SJSA1 (cell line): ENCODE measurements at places on chromosomes 16 and 17. TPM values are rescaled to one million over a fixed set of nuclear protein-coding genes. Genes with fewer than 3 reads are reported as not detected.
A peak's percentile ranks its signal among the peaks of the same experiment; 100 is the strongest.

DNA sequence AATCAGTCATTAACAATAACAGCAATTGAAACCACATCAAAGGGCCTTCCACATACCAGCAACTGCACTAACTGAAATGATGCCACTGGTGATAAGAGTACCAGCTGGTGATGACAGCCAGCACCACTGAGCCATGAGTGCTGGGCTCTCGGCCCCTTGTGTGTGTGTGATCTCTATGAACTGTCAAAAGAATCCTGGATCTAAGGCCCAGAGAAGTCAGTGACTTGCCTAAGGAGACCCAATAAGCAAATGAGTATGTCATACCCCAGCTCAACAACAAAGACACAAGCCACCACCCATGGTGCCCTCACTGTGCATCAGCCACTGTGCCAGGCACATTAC lies 220.9 kb downstream of the ZNF423 start:
- no peaks in the 10 kb centered on the region; the same call in 1 of the 2 replicates for H3K36me3 ChIP-seq
- no peak overlapping the region for H3K27ac ChIP-seq
- peaks cover 25% of the 10 kb centered on the region for H3K4me1 ChIP-seq

CA5A gene
- not detected in 2 replicates for total RNA-seq

- no peaks in the 10 kb centered on the region for H3K4me1 ChIP-seq
- no peak for DNase-seq
- H3K4me3 ChIP-seq = no peak overlapping the region
- H3K27ac ChIP-seq = no peak overlapping the region
- peaks cover 22% of the 10 kb centered on the region for H3K27me3 ChIP-seq
Measured at GRCh38 chr17:8312726-8313600, 2.9 kb downstream of the ARHGEF15 start.

- no peaks in the 10 kb centered on the region for H3K36me3 ChIP-seq
- H3K27me3 ChIP-seq = no peaks in the 10 kb centered on the region; the same call in 1 of the 2 replicates
- H3K4me1 ChIP-seq = no peaks in the 10 kb centered on the region
- no peak for DNase-seq
Measured at GRCh38 chr16:20612551-20613480, 36.6 kb upstream of the ACSM2B start.

GRCh38 chr16:65315081-65315780 lies 193.4 kb upstream of the CDH11 start:
- H3K27ac ChIP-seq = no peak overlapping the region
- no peak for DNase-seq
- no peak overlapping the region for H3K4me3 ChIP-seq

DNA sequence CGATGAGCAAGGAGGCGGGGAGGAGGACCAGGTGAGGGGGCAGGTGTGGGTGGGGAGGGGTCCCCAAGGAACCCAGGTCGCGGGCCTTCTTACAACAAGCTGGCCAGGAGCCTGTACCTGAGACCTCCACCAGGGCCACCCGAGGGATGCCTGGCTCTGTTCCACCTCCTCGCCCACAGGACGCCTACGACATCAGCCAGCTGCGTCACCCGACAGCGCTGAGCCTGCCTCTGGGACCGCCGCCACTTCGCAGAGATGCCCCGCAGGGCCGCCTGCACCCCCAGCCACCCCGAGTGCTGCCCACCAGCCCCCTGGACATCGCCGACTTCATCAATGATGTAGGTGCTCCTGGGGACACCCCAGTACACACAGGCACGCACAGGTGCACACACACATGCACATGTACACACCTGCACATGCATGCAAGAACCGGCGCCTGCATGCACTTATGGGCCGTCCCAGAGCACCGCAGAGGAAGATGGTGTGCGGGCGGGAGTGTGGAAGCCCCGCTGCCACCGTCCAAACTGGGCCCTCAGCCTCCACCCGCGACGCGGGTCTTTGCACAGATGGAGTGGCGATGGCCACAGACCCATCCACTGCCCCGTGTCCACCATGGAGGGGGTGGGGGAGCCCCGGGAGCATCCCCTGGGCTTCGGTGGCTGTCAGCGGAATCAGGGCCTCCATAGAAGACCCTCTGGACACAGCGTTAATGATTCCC lies 6.6 kb downstream of the SLC22A31 start:
- peaks cover 4% of the 10 kb centered on the region for H3K4me1 ChIP-seq
- H3K36me3 ChIP-seq = no peaks in the 10 kb centered on the region
- H3K27ac ChIP-seq = no peak overlapping the region
- no peak for DNase-seq
- H3K4me3 ChIP-seq = no peak overlapping the region

- H3K4me3 ChIP-seq = no peak overlapping the region
- no peak overlapping the region for H3K27ac ChIP-seq
- H3K36me3 ChIP-seq = peaks cover 45% of the 10 kb centered on the region
- no peak for DNase-seq
- no peaks in the 10 kb centered on the region for H3K4me1 ChIP-seq
Measured at GRCh38 chr16:4647644-4647980, 23.0 kb downstream of the MGRN1 start.

GRCh38 chr17:62657145-62657665 lies 29.7 kb downstream of the MRC2 start:
- H3K27ac ChIP-seq = no peak overlapping the region
- H3K4me1 ChIP-seq = peaks cover 35% of the 10 kb centered on the region
- no peak for DNase-seq
- H3K4me3 ChIP-seq = no peak overlapping the region
- no peaks in the 10 kb centered on the region for H3K27me3 ChIP-seq
- peaks cover 27% of the 10 kb centered on the region for H3K36me3 ChIP-seq

NPIPB8 gene
- not detected in 2 replicates for total RNA-seq

DNA sequence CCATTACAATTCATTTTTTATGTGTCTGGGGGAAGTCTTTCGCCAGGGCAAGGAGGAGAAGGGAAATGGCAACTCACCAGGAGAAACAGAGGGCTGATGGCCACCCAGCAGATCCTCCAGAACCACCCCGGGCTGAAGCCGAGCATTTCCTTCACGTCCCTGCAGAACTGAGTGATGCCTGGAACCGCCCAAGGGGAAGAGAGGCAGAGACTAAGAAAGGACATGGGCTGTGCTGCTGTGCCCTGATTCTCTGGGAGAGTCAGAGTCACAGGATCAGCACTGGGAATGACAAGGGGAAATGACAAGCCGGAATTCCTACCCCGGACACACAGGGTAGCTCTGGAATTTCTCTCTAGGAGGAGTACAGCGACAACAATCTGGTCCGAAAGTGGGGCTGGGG lies 27.8 kb downstream of the SLC6A4 start:
- H3K36me3 ChIP-seq = no peaks in the 10 kb centered on the region
- H3K27me3 ChIP-seq = 0 out of 2 replicates have a peak, but pooled peaks cover 3% of the 10 kb centered on the region
- no peaks in the 10 kb centered on the region for H3K4me1 ChIP-seq
- H3K4me3 ChIP-seq = no peak overlapping the region
- no peak overlapping the region for H3K27ac ChIP-seq

GRCh38 chr17:42431758-42432161 lies 8.7 kb upstream of the CAVIN1 start:
- peaks cover 17% of the 10 kb centered on the region for H3K4me1 ChIP-seq
- no peak overlapping the region for H3K4me3 ChIP-seq
- H3K27ac ChIP-seq = no peak overlapping the region
- DNase-seq = no peak
- H3K36me3 ChIP-seq = no peaks in the 10 kb centered on the region

GDPD3 gene
- total RNA-seq = 0.50 TPM in 1 of 2 replicates, not detected in the other

DNA sequence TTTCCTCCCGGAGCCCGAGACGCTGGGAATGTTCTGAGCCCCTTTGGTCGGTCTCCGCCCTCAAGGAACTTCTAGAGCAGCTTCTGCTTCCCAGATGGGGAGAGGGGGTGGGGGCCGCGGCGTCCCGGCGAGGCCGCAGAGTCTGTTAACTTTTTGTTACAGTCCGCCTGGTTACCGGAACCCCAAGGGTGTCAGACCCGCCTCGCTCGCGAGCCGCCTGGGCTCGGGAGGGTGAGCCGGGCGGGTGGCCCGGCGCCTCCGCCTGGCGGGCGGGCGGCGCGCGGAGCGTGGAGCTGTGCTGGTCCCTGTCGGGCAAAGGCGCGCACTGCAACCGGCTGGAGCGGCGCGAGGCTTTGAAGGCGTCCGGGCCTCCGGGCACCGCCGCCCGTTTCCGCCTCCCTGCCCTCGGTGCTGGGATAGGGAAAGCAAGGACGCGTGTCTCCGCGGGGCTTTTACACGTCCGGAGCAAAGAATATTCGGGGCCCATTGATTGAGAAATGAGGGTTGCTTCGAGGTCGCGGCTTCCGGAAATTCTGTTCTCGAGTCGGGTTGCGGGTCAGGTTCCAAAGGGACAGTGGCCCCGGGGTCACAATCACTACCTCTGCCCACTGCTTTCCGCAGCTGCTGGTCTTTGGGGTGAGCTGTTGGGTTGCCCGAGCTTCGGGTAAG lies 1.7 kb downstream of the HS3ST3B1 start:
- peaks cover 10% of the 10 kb centered on the region for H3K36me3 ChIP-seq
- no peaks in the 10 kb centered on the region for H3K27me3 ChIP-seq
- peak overlapping the region; percentile 62 for H3K4me3 ChIP-seq
- peak; percentile 82 for DNase-seq

NOXO1 gene
- total RNA-seq = 0.16 TPM in 1 of 2 replicates, not detected in the other

CRLF3 gene
- total RNA-seq = 25.8 and 28.0 TPM in 2 replicates

DNA sequence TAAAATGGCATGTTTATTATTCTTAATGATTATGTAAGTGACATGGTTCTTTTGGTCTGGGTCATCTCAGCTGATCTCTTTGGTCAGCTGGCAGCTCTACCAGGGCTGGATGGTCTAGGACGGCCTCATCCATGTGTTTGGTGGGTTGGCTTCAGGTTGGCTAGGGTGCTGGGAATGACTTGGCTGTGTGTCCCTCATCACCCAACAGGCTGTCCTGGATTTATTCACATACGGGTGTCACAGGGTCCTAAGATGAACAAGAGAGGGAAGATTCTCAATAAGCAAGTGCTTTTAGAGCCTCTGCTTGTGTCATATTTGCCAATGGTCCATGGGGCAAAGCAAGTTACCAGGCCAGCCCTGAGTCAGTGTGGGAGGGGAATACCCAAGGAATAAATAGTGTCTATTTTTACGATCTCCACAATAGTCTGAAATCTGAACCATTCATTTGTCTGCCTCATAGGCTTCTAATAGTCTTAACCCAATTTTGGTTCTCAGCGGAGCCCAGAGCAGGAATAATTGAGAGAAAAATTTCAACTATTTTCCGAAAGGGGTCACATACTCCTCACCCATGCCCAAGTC lies 157.5 kb downstream of the HS3ST2 start:
- H3K4me1 ChIP-seq = no peaks in the 10 kb centered on the region
- H3K4me3 ChIP-seq = no peak overlapping the region
- H3K36me3 ChIP-seq = no peaks in the 10 kb centered on the region
- no peaks in the 10 kb centered on the region for H3K27me3 ChIP-seq
- H3K27ac ChIP-seq = no peak overlapping the region

GLIS2 gene
- total RNA-seq = 0.13 and 0.71 TPM in 2 replicates

DNA sequence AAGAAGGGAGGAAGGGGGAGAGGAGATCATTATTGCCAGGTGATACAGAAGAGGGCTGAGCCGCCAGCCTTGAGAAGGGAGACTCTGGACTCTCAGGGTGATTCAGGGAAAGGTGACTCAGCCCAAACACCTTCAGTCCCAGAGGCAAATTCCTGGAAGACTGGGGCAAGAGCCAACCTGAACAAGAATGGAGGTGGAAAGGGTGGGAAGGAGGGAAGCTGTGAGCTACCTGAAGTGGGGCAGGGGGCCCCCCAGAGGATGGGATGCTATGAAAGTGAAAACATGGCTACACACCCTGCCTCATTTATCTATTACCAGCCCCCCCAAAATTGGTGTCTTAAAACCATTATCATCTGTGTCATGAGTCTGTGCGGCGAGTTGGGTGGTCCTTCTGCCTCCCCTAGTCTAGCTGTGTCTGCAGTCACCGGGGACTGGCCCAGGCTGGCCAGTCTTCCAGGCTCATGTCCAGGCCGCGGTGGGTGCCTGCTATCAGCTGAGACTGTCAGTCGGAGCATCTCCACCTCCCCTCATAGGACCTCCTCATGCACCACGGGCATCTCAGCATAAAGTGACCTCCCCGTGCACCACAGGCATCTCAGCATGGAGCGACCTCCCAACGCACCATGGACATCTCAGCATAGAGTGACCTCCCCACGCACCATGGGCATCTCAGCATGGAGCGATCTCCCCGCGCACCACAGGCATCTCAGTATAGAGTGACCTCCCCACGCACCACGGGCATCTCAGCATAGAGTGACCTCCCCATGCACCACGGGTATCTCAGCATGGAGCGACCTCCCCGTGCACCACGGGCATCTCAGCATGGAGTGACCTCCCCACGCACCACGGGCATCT lies 3.2 kb upstream of the SLC47A2 start:
- no peak overlapping the region for H3K27ac ChIP-seq
- DNase-seq = no peak
- H3K4me1 ChIP-seq = no peaks in the 10 kb centered on the region
- no peaks in the 10 kb centered on the region for H3K36me3 ChIP-seq
- H3K4me3 ChIP-seq = no peak overlapping the region

DNA sequence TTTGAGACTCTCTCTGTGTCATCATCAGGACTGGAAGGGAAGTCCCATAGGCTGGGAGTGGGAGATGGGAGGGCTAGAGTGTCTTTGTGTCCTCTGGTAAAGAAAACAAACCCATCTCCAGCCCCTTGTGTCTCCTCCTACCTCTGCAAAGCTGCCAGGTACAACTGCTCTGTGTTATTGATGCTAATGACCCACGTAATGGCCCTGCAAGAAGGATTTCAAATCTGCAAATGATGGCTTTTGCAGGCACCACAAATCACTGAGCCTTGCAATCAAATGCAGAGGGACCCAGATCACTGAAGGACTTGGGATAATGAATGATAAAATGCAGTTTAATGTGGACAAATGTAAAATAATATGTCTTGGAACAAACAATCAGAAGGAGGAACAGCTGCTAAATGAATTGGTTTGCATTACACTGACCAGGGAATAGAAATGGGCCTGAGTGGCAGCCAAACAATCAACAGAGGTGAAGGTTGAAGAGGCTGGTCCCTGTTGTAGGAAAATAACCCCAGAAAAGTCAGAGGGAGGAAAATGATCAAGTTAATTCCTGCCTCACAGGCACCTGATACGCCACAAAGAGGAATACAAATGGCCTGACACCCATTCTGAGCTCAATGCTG lies 425.1 kb downstream of the UTP18 start:
- 0 out of 2 replicates have a peak, but pooled peaks cover 8% of the 10 kb centered on the region for H3K27me3 ChIP-seq
- H3K27ac ChIP-seq = no peak overlapping the region
- no peaks in the 10 kb centered on the region for H3K4me1 ChIP-seq
- H3K36me3 ChIP-seq = no peaks in the 10 kb centered on the region

GRCh38 chr16:82695806-82696205 lies 69.0 kb downstream of the CDH13 start:
- no peak overlapping the region for H3K4me3 ChIP-seq
- no peak overlapping the region for H3K27ac ChIP-seq
- no peaks in the 10 kb centered on the region for H3K27me3 ChIP-seq
- DNase-seq = no peak

SLC2A4 gene
- 0.32 TPM in 1 of 2 replicates, not detected in the other for total RNA-seq

DNA sequence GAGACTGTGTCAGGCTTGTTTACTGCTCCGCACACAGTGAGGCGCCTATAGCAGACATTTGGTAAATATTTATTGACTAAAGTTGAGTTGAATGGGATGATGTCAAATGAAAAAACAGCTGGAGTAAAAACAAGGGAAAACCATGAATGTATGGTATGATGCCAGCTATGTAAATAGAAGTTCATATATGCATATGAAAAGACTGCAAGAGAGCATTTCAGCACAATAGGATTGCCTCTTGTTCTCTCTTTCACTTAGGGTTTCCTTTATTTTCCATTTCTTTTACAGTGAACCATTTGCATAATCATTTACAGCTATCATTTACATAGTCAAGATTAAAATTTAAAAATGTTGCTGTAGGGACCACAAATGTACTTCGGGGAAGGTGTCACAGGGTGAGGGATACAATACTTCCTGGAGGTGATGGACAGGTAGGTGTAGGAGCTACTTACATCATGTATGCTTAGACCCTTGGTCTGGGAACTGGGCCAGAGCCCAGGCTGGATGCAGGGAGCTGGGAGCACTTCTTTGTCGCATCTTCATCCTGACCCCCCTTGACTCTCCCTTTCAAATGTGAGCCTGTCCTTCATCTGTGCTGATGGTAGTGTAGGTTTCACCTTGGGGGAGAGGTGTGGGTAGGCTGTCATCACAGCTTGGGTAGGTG lies 113.3 kb downstream of the UTP18 start:
- no peaks in the 10 kb centered on the region for H3K36me3 ChIP-seq
- H3K4me3 ChIP-seq = no peak overlapping the region
- no peaks in the 10 kb centered on the region for H3K4me1 ChIP-seq
- H3K27ac ChIP-seq = no peak overlapping the region
